ENCODE measurements at places on chromosomes 5 and 9.

- DNase-seq = no peak
Observed at GRCh38 chr5:27038476-27038875, at the start of gene CDH9. Gene CDH9, minus strand, starts transcription at chr5:27038586. Its CDS starts 50,253 bp downstream, at chr5:26988333.

DNA sequence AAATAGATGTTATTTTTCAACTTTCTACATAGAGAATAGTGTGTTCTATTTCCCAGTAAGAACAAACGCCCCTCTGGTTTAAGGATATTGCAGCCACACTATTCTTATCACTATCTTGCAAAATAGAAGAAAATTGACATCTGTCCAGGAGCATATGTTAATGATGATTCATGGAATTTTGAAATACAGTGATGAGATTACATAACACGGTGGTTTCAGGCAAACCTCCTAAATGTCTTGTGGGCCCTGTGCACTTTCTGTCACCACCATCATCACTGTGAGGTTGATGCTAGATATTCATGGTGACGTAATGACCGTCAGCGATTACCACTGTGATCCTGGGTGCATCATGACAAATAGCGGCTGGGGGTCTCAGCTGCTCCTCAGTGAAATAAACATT, 48.1 kb downstream of the CFAP90 start:
- DNase-seq = peak; percentile 87

DNA sequence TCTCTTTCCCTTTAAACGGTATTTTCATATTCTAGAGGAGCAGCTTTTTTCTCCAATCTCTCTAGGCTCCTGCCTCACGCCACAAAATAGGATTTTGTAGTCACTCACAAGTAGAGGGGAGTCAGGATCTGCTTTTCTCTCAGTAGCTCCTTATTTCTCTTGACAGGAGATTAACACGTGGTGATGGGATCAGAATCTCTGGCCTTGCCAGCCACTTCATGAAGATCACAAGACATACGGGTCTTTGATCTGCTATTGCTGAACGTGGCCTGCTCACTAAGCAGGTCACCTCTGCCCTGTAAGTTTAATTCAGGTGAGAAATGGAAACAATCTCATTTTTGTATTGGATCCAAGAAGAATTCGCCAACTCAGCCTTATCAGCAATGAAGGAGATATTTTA, 257.5 kb downstream of the DIRAS2 start:
- DNase-seq = no peak

DNA sequence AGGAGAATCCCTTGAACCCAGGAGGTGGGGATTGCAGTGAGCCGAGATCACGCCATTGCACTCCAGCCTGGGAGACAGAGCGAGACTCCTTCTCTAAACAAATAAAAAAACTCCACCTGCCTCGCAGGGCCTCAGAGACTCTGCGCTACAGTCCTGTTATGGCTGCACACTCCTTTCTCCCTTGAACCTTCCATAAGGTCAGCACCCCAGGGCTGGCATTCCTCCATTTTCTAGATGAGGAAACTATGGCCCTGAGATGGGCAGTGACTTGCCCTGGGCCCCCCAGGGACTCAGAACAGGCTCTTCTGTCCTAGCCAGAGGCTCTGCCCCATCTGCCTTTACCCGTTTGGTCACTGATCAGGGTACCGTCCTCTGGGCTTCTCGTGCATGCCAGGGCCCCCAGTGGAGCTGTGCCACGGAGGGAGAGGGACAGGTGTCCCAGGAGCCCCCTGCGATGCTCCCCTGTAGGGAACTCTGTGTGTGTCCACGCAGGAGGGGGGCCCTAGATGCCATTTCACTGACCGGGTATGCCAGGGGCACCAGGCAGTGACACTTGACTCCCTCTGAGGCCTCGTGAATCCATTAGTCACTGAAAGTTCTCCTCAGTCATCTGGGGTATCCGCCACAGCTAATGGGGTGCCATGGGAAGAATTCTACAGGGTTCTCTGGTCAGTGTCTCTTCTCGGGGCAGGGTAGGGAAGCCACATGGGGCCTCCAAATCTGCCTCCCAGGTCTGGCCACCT, 16.2 kb downstream of the RALGDS start:
- no peak for DNase-seq

GRCh38 chr9:128614728-128615127, 41.9 kb downstream of the DYNC2I2 start:
- no peak for DNase-seq

GRCh38 chr5:68458416-68459021, 243.0 kb downstream of the PIK3R1 start:
- no peak for DNase-seq
